Pons (tissue), 1 donor: ENCODE measurements at places on chromosomes 5 and 9.

GRCh38 chr5:59051951-59052350 lies 469.1 kb downstream of the RAB3C start:
- no peak for DNase-seq

DNA sequence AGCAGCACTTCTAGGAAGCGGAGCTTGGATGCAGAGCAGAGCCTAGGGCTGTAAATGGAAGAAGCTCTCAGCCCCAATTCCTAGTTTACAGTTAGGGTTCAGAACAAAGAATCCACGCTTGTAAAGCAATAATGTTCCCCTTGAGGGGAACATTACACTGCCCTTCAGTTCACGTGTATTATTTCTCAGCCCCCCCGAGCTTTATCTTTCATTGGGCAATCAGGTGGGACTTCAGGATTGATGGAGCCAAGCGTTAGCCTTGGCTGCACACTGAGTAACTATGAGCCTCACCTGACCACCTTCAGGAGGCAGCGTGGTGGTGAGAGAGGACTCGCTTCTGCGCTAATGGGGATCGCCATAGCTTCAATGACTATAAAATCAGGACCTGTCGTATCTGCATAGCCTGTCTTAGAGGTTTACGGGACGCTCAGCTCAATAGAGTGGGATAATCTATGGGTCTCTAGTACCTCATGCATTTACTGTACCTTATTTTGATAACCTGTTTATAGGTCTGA lies 157.0 kb upstream of the RASEF start:
- no peak for DNase-seq

GRCh38 chr5:145062280-145063062 lies 772.7 kb downstream of the PRELID2 start:
- DNase-seq: no peak

- DNase-seq: no peak
Observed at GRCh38 chr5:113682497-113683136, 169.1 kb downstream of the YTHDC2 start.

DNA sequence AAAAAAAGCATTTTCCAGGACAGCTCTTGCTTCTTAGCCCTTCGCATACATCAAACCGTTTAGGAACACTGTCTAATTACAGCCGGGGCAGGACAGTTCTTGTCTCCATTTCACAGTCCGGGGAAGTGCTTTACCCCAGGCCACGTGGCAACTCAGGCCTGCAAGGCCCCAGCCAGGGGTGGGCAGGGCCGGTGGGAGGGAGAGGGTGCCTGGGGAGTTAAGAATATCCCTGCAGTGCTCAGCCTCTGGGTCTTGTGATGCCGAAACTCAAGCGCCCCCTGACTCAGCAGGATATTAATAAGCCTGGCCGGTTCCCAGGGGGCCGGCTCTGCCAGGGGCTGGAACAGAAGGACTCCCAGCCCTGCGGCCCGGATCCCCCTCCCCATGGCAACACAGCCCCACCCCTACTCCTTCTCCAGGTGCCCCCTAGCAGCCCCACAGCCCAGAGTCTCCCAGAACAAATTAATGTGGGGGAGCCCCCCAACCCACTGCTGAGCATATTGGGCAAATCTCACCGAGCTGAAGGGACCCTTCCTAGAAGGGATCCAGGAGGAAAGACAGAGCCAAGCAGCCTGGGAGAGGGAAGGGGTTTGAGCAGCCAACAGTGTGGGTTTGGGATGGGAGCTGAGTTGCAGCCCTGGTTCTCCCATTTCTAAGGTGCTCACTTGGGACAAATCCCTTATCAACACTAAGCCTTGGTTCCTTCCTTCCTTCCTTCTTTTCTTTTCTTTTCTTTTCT lies 45.3 kb downstream of the PLPP7 start:
- DNase-seq: peak; percentile 29

DNA sequence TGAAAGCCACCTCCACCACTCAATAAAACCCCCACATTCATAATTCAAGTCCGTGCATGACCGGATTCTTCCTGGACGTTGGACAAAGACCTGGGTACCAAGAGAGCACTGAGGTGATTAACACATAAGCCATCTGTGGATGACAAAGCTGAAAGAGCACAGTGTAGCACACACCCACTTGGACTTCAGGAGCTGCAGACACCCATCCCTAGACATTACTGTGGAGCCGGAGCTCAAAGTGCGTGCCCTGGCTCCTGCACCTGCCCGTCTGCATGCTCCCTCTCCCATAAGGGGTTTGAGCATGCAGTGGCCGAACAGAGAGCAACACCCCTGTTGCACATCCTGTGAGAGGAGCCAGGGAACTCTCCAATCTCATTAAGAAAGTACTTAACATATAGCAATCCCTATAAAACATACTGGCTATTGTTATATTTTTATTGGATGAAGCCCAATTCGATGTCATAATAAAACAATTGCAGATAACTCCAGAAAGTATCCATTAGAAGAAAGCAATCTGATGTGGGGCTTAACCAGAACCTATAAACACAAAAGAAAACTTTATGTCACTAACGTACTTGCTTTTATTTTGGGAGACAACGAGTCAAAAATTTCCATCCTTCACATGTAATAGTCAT lies 1174.2 kb upstream of the C9orf72 start:
- DNase-seq: no peak

- DNase-seq: no peak
Observed at GRCh38 chr5:142506756-142507155, 179.1 kb downstream of the FGF1 start.

GRCh38 chr9:127362829-127363228 lies 34.1 kb upstream of the SLC2A8 start:
- DNase-seq: no peak

DNA sequence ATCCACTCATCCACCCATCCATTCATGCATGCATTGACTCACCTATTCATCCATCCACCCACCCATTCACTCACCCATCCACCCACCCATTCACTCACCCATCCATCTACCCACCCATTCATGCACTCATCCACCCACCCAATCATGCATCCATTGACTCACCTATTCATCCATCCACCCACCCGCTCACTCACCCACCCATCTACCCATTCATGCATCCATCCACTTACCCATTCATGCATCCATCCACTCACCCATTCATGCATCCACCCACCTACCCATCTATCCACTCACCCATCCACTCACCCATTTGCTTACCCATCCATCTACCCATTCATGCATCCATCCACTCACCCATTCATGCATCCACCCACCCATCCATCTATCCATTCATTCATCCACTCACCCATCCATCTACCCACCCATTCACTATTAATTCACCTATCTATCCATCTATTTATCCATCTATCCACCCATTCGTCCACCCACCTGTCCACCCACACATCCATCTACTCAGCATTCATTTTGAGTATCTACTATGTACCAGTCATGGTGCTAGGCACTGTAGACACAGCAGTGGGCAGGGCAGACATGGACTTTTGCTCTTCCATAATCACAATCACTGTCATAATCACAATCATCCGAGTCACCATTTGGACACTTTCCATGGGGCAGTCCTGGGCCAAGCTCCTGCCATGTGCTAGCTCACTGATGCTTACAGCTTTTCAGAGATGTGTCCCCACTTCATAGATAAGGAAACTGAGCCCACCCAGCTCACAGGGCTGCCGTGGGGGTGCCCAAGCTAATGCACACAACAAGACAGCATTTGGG lies 34.4 kb downstream of the HMCN2 start:
- no peak for DNase-seq

DNA sequence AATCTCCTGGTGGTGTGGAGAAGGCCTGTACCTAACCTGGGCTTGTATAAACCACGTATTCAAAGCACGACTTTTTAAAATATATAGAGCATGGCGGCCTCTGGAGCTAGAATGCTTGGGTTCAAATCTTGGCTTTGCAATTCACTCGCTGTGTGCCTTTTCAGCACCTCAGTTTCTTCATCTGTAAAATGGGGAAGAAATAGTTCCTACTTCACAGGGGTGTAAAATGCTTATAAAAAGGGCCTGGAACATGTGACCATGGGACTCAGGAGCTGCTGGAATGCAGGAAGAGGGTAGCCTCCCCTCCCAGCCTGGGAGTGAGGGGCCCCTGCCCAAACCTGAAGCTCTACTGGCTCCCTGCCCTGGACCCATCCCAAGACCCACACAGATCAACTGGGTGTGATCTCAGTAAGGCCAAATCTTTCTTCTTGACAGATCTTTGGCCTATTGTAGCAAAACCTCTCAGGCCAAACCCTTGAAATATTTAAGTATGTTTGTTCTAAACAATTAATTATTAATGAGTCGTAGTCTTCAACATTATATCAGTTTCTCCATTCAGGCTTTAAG lies 269.0 kb downstream of the ZSWIM6 start:
- DNase-seq: no peak

DNA sequence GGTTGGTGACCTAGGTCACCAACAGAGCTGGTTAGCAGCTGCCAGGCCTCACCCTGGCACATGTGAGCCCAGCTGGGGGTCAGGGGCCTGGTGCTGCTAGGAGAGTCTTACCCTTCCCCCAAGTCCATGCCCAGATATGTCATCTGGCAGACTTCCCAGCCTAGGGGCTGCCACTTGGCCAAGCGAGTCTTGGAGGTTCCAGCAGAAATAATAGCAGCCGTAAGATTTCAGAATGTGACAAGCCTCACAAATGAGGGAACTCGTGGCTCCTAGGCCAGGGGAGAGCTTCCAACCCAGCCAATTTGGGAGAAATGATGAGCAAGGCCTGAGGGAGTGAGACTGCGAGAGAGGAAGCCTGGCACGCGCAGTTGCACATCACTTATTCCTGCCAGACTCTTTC lies 11.1 kb downstream of the URM1 start:
- DNase-seq: peak; percentile 69

- DNase-seq: no peak
Observed at GRCh38 chr9:134287591-134288491, 38.4 kb upstream of the RXRA start.

- DNase-seq: no peak
Observed at GRCh38 chr5:128384068-128384467, 154.0 kb downstream of the FBN2 start.

DNA sequence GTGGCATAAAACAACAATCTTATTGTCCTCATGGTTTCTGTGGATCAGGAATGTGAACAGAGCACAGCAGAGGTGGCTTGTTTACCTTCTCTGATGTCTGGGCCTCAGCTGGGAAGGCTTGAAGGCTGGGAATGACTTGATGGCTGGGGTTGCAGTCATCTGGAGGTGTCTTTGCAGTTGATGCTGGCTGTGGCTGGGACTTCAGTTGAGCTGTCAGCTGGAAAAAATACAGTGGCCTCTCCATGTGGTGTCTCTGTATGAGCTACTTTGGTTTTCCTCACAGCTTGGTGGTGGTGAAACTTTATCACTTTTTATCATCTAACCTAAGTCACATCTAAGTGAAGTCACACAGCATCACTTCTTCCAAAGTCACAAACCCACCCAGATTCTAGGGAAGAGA lies 24.7 kb upstream of the STX17 start:
- DNase-seq: no peak

GRCh38 chr9:77498891-77499290 lies 149.2 kb downstream of the GNA14 start:
- no peak for DNase-seq
